Frontal cortex (tissue), 4 donors: ENCODE measurements at places on chromosomes 3 and 15. TPM values are rescaled to one million over a fixed set of nuclear protein-coding genes. Genes with fewer than 3 reads are reported as not detected.

CCNB2 gene
- total RNA-seq = 4.9 TPM

MON1A gene
- total RNA-seq = 14.7 TPM

GRK7 gene
- under 0.01 TPM for total RNA-seq

CEP97 gene
- 72.2 TPM for total RNA-seq

ITIH1 gene
- total RNA-seq = not detected

TMEM266 gene
- 4.5 TPM for total RNA-seq

NLGN1 gene
- 59.1 TPM for total RNA-seq

GAP43 gene
- total RNA-seq = 289 TPM

BCHE gene
- total RNA-seq = 13.9 TPM

CAPN3 gene
- total RNA-seq = 2.0 TPM

RPL22L1 gene
- 25.3 TPM for total RNA-seq

CCDC9B gene
- 0.41 TPM for total RNA-seq

RBPMS2 gene
- under 0.01 TPM for total RNA-seq

ZPLD1 gene
- total RNA-seq = not detected

SCG5 gene
- total RNA-seq = 136 TPM

TRIM59 gene
- 11.0 TPM for total RNA-seq

GCSAM gene
- total RNA-seq = not detected

CPNE9 gene
- total RNA-seq = 0.41 TPM

ZNF717 gene
- 22.0 TPM for total RNA-seq

GOLGA6L10 gene
- 2.0 TPM for total RNA-seq

DGKG gene
- total RNA-seq = 7.3 TPM

DTWD1 gene
- total RNA-seq = 34.2 TPM

SLC12A1 gene
- 1.6 TPM for total RNA-seq

GPR62 gene
- total RNA-seq = 0.41 TPM

IL17RC gene
- 2.4 TPM for total RNA-seq

TM4SF1 gene
- total RNA-seq = 15.1 TPM

PRSS50 gene
- not detected for total RNA-seq

UROC1 gene
- not detected for total RNA-seq

UNC13C gene
- total RNA-seq = 18.8 TPM

SPINK8 gene
- not detected for total RNA-seq

FAM174B gene
- 16.7 TPM for total RNA-seq

PCOLCE2 gene
- 6.9 TPM for total RNA-seq

THBS1 gene
- total RNA-seq = 57.1 TPM
